ENCODE measurements at places on chromosomes 16 and 17.

DNA sequence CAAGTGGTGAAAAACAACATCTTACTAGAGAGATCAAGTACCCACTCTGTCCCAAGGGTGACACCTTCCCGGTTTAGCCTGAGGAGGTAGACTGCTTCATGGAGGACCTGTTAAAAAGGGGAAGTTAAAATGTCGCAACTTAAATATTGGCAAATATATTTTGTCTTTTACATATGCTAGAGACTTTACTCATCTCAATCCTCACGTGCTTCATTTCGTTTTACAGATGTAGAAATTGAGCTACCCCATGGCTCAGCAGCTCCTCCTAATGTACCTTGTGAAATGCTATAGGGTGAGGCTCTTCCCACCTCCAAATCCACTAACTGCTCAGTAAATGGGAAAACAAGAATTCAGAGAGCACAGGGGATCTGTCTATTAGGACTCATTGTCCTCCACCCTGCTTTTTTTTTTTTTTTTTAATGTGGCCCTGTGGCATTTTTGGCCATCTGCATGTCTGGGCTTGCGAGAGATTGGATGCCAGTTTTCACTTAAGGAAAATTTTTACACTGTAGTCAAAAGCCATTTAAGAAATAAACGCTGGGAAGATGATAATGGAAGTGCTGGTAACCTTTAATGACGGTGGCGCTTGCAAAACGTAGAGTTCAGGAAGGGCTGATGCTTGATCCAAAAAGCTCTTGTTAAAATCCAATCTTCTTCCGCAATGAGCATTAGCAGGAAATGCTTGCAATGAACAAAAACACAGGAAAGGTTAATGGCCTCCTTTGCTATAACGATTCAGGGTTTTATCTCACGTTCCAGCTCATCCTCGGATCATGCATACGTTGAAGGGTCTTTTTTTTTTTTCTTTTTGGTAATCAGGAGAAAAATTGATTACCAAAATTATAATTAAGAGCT, 39.8 kb downstream of the HSBP1 start:
- DNase-seq, result peak; percentile 95

- no peak for DNase-seq
Measured at GRCh38 chr16:48106446-48106845, 49.3 kb downstream of the ABCC12 start.

DNA sequence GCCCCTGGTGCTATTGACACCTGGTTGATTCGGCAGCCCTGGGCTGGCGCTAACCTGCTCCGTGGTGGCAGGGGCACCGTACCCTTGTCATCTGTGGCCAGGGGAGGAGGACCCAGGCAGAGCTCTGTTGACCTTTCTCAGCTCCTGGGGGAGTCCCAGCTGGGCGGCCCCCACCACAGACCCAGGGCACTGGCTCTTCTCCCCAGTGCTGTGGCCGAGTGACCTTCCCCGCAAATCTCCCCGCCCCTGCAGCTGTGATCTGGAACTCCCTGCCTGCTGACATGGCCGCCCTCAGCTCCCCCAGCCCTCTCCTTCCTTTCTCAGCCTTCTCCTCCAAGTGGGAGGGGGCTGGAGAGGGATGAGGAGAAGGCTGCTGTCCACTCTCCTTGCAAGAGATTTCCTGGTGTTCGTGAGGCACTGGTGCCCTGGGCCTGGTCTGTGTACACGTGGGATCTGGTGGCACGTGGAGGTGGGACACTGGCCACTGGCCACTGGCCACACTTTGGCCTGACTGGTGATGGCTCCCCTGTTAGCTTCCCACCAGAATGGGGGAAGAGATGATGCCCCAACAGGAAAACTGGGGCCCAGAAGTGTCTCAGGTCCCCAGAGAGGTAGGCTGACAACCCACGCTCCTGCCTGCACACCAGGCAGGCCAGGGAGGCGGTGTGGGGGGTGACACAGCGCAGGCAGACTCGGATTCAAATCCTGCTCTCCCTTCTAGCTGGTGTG, 8.2 kb downstream of the FMNL1 start:
- DNase-seq, result no peak

DNA sequence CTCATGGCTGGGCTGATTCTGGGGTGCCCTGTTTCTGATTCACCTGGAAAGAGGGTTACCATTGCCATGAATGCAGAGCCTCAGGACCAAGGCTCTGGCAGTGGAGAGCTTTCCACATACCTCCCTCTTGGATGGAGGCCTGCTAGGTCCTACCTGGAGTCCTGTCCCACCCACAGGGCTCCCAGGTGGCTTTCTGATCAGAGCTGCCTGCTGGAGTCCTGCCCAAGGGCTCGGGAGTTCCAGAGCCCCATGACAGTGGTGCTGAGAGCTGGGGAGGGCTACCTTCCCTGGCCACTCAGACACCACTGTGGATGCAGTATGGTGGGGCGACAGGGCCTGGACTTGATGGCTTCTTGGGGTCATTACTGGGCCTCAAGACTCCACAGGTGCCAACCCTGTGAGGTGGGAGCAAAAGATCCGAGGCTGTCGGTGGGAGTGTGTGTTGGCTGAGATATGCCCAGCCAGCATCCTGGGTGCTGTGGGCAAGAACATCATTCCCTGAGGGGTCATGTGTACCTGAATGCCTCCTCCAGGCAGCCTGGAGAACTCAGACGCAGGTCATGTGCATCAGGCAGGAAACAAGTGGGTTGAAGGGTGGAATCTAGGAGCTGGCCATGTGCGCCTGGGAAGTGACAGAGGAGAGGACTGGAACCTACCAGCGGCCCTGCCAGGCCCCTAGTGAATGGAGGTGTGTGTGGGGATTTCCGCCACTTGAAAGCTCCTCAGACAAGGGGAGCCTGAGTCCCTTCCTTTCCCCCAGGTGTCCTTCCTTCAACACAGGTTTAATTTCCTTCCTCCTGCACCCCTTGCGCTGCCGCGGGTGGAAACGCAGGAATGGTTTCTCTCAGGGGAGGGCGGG, 2.3 kb upstream of the WNT3 start:
- no peak for DNase-seq

GRCh38 chr16:81366316-81366932, 51.7 kb downstream of the GAN start:
- peak; percentile 58 for DNase-seq

DNA sequence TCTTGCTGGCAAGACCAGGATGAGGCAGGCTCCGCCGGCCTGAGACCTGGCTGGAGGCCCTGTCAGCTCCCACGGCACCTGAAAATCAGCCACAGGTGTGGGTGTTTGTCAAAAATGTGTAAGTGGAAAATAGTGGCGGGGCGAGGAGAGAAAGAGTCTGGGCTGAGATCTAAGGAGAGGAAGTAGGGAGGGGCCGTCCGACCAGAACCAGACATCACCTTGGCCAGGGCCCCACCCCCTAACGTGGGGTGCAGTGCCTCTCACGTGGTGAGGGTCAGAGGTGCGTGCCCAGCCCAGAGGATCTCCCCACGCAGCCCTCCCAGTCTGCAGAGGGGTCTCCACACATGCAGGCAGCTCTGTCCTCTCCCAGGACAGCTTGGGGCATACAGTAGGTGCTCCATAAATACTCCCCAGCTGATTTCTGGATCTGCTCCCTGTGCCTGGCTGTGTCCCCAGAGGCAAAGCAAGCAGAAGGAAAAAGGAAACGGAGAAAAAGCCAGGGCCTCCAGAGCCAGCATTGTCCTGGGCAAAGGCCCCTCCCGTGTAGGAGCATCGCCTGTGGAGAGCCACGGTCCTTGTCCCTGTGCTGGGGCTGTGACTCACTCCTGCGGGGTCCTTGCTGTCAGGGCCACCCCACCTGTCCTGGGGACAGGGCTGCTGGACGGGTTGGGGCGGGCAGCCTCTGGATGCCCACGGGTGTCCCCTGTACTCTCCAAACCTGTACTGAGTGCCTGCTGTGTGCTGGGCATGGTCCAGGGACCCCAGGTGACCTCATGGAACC, 16.7 kb downstream of the ZFPM1 start:
- DNase-seq, result no peak

- DNase-seq, result no peak
Measured at GRCh38 chr17:79852748-79853147, 13.5 kb upstream of the CBX4 start.

GRCh38 chr16:10835281-10835931, 16.8 kb upstream of the TVP23A start:
- DNase-seq, result no peak

GRCh38 chr16:77951788-77952187, 70.6 kb upstream of the CLEC3A start:
- peak; percentile 3 for DNase-seq

GRCh38 chr17:14942526-14943190, 322.5 kb downstream of the PMP22 start:
- DNase-seq, result no peak

DNA sequence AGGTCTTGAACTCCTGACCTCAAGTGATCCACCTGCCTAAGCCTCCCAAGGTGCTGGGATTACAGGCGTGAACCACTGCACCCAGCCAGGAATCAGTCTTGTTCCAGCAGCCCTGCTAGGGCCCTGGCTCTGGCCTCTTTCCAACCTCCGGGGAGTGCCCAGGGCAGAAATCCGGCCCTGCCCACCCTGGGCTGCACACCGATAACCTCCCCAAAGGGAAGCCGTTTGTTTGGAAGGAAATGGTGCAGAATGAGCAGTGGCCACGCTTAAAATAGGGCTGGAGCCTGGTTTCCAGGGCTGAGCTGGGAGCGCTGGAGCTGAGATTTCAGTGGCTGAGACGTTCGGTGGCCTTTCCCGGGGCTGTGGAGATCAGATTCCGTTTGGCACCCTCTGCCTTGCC, 17.8 kb upstream of the EMP2 start:
- no peak for DNase-seq

DNA sequence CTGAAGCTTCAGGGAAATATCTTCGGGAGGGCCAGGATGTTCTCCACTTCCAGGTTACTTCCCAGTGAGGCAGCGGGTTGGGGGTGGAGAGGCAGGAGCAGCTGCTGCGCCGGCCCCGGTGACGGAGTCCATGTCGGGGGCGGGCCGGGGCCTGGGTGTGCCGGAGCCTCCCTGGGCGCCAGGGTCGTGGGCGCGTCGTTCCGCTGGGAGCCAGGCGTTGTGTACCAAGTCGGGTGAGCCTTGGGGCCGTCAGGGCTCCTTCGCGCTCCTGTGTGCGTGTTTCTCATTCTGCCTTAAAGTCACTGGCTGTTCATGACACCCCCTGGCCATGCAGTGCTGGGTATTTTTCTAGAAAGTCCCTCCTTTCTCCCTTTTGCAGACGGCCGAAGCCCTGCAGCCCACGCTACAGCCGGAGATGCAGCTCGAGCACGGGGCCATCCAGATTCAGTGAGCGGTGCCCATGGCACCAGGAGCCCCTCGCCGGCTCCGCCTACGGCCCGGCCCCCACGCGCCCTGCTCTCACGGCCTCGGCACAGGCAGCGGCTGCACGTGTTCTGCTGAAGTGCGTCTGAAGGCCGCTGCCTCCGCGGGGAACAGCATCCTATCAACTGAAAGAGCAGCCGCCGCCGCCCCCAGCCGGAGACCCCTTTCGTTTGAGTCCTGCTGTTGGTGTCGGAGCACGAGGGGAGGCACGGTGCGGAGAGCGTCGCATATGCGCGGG, 125.1 kb downstream of the BANP start:
- DNase-seq, result no peak

DNA sequence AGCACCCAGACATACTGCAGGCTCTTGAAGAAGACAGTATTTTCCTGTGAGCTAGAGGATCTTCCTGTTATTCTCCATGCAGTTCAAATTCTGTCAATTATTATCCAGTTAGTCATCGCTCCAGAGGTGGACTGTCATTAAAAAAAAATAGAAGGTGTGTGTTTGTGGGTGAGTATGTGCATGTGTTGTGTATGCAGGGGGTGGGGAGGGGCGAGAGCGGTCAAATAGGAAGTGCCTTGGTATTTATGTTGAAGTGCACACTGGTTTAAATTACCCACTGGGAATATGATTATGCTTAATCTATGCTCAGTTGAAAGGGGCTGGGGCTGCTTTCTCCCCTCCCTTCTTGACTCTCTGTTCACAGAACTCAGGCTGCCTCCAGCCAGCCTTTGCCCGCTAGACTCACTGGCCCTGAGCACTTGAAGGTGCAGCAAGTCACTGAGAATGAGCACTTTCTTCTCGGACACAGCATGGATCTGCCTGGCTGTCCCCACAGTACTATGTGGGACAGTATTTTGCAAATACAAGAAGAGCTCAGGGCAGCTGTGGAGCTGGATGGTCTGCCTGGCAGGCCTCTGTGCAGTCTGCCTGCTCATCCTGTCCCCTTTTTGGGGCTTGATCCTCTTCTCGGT, at the start of gene HSD17B2:
HSD17B2 (plus strand) TSS at position 273 of the 632 bp plus-strand sequence; CDS start at position 445, 172 bp downstream.
- DNase-seq, result no peak

GRCh38 chr16:10312784-10313724, 72.8 kb upstream of the ATF7IP2 start:
- DNase-seq, result no peak

DNA sequence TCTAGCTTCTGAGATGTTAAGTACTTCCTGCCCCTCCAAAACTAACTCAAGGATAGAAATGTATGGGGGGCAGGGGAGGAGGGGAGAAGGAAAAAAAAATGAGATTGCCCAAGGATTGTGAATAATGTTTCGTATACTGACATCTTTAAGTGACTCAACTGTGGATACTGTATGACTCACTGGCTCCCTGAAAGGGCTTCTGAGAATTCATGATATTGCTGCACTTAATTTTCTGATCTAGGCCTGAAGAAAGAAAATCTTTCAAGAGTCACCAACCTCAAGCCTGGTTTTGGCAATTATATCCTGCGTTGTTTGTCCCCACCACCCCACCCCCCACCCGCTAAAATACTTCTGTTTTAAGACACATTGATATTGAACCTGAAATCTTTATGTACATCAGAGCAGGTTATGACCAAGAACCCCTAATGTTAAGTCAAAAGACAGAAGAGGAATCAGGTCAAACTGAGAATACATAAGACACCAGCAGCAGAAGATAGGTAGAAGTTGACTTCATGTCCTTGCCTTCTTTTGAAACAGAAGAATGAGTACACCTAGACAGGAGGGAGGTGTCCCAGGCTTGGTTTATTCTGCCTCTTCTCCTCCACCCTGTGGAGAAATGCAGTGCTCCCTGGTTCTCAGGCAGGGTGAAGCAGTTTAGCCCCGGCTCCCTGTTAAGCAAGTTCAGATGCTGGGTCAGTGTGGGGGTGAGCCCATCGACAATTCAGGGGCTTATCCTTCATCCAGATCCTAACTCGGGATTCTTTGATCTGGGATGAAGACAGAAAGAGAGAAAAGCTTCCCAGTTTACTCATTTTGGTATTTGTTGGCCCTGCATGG, 3.3 kb upstream of the FBXL20 start:
- peak; percentile 56 for DNase-seq

DNA sequence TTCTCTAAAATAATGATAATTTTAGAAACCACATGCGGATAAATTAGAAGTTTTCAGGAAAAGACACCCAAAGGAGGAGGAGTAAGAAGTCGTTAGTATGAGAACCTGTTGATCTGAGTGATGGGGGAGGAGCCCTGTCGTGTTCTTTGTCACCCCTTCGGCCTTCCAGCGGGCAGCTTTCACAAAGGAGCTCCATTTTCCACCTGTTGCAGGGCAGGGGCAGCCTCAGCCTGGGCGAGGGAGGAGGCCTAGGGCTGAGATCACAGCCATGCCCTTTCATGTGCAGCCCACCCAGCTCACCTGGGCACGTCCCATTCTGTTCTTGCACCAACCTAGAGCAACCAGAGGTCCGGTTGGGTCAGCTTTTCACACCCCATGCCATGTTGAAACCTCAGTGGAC, 5.3 kb downstream of the DUSP14 start:
- DNase-seq, result no peak

- DNase-seq, result no peak
Measured at GRCh38 chr17:17911001-17911613, 61.1 kb downstream of the TOM1L2 start.

GRCh38 chr16:78252757-78253156, 153.3 kb downstream of the WWOX start:
- DNase-seq, result no peak

Data from AML-193 (cell line).